Hematopoietic multipotent progenitor cell treated with erythropoietin and hydrocortisone succinate and interleukin-3 and kit ligand, for 8 days (in vitro differentiated cells): ENCODE measurements at places on chromosomes 6 and 20.
A peak's percentile ranks its signal among the peaks of the same experiment; 100 is the strongest.

- no peak for DNase-seq
These were observed 41.9 kb downstream of the UTRN start for GRCh38 chr6:144327081-144327480.

GRCh38 chr6:118786596-118787453 lies 107.1 kb upstream of the ASF1A start:
- no peak for DNase-seq

DNA sequence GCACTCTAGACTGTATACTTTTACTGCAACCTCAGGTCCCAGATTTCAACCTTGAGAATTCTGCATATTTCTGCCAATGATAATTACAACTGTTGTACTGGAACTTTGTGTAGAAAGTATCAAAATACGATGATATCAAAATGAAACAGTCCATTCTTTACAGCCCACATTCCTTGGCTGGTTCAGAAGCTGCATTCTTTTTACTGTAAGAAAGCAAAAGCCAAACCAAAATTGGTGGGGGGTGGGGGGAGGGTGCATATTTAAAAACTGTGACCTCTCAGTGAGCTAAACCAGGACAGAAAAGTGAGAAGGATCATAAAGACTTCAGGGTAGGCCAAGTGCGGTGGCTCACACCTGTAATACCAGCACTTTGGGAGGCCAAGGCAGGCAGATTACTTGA lies 41.8 kb upstream of the UBR2 start:
- no peak for DNase-seq

GRCh38 chr6:37990762-37991525 lies 171.4 kb downstream of the ZFAND3 start:
- no peak for DNase-seq

DNA sequence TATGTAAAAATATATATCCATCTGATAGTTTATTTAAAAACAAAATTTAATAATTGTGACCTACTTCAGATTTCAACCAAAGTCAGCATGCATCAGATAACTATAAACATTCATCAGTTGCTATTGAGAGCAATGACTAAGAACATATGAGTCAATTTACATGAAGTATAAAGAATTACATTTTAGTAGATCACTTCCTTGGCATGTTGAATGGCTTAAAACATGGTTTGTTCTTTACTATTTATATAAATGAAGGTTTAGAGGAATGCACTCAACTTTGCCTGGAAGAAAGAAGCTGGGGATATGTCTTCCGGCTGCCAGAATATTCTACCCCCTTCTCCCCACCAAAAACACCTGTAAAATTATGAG lies 6.4 kb upstream of the FAM217A start:
- DNase-seq, result no peak

DNA sequence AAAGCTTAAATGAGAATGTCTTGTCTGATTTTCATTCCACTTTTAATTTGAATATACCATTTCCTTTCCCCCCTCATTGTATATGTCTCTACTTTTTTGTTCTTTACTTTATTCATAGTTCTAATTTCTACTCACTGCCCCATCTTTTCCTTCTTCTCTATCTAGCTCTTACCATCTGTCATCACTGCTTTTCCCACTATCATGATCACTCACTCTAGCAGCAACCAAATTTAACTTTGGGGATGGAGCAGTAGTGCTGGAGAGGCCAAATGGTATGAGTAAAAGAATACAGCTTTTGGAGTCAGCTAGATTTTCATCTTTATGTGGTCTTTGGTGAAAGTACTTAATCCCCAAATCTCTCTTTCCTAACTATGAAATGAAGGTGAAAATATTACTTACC lies 25.5 kb downstream of the QKI start:
- no peak for DNase-seq

GRCh38 chr6:45757443-45758130 lies 258.1 kb downstream of the CLIC5 start:
- DNase-seq, result no peak

DNA sequence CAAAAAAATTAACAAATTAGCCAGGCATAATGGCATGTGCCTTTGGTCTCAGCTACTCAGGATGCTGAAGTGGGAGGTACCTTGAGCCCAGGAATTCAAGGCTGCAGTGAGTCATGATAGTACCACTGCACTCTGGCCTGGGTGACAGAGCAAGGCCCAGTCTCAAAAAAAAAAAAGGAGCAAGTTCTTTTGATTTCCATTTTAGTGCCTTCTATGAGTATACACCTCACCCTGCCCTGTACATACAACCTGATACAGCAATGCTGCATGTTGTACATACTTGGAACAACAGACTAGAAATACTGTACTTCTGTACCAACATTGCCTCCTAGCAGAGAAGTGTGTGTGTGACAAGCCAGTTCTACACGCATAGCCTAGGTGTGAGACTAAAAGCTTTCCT lies 97.3 kb upstream of the CARMIL1 start:
- DNase-seq, result no peak

GRCh38 chr6:118659513-118660217 lies 8.3 kb upstream of the CEP85L start:
- DNase-seq, result no peak

DNA sequence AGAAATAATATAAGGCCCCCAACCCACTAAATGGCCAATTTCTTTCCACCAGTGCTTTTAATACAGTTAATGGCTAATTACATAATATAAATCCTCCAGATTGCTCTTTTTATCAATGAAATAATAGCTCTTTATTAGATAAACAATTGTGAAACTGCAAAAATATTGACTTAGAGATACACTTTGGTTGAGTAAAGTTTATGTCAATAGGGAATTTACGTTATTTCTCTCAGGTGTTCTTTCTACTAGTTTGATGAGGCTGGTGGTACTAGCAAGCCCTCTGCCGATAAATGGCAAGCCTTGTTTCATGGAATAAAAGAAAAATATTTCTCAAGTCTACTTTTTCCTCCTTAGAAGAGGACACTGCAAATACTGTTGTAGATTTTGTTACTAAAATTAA lies 18.9 kb downstream of the RFX6 start:
- no peak for DNase-seq

- no peak for DNase-seq
These were observed 14.2 kb downstream of the TXLNB start for GRCh38 chr6:139277587-139277986.

DNA sequence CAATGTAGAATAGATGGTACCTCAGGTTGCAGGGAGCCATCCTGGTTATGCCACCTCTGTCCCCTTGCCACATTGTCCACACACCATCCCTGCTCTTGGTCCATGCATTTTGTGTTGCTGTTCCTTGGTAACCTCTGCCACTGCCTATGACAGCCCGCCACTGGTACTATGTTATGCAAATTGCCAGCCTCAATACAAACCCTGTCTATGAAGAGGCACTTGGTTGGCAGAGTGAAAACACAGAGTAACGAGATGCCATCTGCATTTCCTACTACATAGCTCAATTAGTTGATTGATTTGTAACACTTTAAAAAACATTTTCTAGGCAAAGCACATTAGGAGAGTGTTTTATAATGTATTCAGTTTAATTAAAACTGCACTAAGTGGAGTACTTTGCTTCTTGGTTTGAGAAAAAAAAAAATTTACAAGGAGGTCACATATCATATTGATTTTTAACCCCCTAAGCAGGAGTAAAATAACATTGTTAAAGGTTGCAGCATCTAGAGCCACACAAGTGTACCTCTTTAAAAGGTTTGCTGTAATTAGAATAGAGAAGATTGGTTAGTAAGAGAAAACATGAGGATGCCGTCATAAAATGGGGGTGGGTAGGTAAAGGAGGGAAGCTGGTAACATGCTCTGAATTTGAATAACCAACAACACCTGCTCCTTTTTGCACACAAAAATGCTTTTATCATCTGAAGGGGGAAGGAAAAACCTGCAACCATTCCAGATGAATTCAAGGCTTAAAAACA lies 817.1 kb downstream of the KIF16B start:
- DNase-seq, result no peak

- peak; percentile 14 for DNase-seq
These were observed 2.4 kb downstream of the MTCL3 start for GRCh38 chr6:127516662-127517273.

DNA sequence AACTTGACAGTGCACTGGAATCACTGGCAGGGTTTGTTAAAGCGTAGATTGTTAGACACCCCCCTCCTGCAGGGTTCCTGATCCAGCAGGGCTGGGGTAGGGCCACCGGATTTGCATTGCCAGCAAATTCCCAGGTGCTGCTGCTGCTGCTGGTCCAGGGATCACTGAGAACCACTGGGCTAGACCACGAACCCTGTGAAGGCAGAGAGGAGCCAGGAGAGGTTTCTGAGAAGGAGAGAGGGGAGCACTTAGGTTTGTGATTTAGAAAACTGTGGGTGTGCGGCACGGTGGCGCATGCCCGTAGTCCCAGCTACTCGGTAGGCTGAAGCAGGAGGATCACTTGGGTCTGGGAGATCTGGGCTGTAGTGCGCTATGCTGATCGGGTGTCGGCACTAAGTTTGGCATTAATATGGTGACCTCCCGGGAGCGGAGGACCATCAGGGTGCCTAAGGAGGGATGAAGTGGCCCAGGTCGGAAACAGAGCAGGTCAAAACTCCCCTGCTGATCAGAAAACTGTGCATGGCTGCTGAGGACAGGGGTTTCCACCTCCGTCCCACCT lies 53.6 kb upstream of the FAM83D start:
- no peak for DNase-seq

GRCh38 chr6:87094576-87094975 lies 330 bp downstream of the CGA start:
- DNase-seq, result no peak

GRCh38 chr6:6057442-6058053 lies 50.8 kb upstream of the NRN1 start:
- peak; percentile 70 for DNase-seq

DNA sequence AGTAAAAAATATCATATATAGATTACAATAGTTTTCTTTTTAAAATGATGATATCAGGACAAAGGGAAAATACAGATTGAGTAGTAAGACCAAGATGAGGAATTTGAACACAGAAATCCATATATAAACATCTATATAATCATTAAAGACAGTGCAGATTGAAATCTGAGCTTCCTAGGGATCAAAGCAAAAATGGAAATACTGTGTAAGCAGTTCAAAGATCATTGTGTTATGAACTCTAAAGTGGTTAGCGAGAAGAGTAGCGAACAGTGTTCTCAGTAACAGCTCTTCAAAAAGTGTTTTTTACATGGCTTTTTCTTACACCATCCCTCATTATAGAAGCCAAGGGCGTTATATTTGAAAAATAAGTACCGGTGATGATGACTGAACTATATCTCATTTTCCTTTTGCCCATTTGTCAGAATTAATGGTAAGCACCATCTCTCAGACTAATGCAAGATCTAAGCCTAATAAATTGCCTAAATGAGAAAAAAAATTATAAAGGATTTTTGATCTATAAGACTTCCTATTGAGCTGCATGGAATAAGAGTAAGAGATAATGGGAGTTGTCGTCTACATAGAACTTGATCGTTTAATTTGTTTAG lies 226.3 kb downstream of the ZFAND3 start:
- no peak for DNase-seq

DNA sequence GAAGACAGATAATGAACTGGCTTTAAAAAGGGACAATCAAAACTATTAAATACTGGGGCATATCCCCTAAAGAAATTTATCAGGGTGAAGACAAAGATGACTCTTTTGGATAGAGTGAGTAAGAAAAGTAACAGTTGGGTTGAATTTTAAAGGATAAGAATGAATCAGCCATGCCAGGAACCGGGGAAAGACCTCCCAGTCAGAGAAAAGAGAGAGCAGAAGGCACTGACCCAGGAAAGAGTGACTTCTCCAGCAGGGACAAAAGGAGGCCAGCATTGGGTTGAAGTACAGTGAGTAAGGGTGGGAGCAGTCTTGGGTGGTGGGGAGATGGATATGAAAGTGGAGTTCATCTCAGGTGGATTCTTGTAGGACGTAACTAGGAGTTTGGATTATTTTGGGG lies 516.9 kb upstream of the JAG1 start:
- no peak for DNase-seq

GRCh38 chr6:142331601-142332000 lies 29.8 kb downstream of the ADGRG6 start:
- DNase-seq, result no peak

DNA sequence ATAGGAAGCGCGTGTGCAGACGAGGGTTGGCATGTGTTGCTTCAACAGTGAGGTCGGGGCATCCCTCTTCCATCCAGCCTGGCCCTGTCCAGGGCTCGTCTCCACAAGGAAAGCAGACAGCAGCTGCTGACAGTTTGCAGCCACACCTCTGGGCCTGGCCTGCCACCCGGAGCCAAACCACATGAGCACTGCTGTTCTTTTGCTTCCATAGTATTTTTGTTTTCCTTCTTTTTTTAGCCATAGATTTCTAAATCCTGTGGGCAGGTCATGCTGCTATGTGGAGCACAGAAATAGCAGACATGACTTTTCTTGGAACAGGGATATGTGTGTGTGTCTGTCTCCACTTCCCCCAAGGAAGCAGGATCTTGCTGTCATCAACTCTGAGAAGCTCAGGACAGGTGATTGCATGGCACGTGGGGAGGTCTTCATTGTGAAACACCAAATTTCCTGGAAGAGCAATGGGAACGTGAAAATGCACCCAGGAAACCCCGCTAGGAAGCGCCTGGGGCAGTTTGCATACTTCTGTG lies 167.4 kb downstream of the DTNBP1 start:
- no peak for DNase-seq

- peak; percentile 27 for DNase-seq
These were observed 20.4 kb downstream of the PREP start for GRCh38 chr6:105382496-105382895.

- DNase-seq, result no peak
These were observed 125.6 kb upstream of the STXBP5 start for GRCh38 chr6:147078602-147079001.
